ENCODE measurements at places on chromosomes 1 and 21.
A peak's percentile ranks its signal among the peaks of the same experiment; 100 is the strongest.

DNA sequence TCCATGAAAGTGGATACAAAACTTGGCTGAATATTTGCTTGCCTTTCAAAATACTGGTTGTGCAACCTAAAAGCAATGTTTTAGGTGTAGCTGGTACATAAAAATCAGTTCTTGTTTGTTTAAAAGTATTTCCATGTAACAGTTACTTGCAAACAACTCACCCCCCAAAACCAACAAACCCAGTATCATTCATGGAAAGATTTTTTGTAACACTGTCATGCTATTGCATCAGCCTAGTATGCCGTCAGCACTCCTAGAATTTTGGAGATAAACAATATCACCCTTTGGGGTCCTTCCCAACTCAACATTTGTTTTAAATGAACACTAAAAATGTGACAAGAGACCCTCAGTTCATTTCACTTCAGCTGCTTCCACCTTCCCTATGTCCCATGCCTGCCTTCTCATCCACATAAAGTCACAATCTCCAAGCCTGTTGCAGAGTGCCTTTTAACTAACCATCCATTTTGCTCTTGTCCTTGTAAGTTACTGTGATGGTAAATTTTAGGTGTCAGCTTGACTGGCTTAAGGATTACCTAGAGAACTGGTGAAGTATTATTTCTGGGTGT is 425.3 kb downstream of the DUSP10 start:
- DNase-seq, result no peak

DNA sequence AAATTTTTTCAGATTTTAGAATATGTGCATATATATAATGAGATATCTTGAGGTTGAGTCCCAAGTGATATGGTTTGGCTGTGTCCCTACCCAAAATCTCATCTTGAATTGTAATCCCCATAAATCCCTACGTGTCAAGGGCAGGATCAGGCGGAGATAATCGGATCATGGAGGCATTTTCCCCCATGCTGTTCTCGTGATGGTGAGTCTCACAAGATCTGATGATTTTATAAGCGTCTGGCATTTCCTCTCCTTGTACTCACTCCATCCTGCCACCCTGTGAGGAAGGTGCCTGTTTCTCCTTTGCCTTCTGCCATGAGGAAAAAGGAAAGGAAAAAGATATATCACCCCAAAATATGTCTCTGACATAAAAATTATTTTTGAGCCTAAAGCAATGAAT is 64.6 kb downstream of the TOR3A start:
- DNase-seq, result no peak

- peak; percentile 61 for DNase-seq
Measured at GRCh38 chr21:29299046-29299915, 559 bp downstream of the BACH1 start.

GRCh38 chr1:30618335-30618747 is 105.0 kb downstream of the MATN1 start:
- no peak for DNase-seq

DNA sequence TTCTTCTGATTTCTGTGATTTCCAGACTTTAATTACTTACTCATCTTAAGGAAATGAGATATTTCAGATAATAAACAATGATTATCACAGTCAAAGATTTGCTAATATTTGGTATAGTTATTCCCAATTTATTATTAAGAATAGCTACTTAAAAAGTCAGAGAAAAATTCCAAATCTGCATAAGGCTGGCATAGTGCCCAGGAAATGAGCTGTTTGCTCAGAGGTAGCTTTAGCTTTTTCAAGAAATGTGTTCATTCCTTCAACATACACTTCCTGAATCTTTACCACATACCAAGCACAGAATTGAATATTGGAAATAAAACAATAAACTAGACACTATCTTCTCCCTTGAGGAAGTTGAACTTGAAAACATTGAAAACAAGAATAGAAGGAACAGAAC is 44.3 kb upstream of the KCNK1 start:
- DNase-seq, result no peak
